ENCODE measurements at places on chromosomes 6 and 20.

GRCh38 chr6:24795106-24795505, 3.6 kb downstream of the ARMH2 start:
- DNase-seq, result no peak

DNA sequence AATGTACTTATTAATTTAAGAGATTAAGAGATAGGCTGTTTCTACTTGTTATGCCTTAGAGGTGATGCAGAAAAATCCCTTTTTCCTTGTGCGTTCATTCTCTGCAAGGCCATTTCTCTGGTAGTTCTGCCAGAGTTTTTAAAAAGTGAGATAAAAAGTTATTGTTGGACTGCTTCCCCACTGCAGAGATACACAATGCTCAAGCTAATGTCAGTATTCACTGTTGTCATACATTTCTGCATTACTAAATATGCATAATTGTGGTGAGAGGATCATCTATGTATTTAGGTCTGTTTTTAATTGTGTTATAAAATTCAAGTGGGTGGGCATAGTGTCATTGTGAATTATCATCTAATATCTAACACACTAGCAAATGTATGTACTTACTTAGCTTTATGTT, 600.4 kb downstream of the HTR1B start:
- no peak for DNase-seq

DNA sequence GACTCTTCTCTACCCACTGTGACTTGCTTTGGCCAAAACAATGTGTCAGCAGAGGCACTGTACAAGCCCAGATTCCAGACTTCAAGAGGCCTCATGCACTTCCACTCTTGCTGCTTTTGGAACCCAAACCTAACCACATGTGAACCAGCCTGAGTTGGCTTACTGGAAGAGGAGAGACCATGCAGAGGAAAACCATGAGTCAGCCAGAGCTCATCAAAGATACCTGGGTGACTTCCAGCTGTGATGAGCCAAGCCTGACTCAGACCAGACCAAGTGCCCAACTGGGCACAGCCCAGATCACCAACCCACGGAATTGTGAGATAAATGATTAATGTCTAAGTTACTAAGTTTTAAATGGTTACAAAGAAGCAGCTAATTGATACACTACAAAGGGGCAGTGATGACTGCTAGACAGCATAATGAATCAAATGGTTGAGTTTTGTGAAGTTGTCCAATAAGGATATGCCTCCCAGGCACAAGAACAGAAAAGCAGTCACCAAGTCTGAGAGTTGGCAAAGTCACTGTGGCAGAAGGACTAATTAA, 16.2 kb upstream of the BEND6 start:
- no peak for DNase-seq

DNA sequence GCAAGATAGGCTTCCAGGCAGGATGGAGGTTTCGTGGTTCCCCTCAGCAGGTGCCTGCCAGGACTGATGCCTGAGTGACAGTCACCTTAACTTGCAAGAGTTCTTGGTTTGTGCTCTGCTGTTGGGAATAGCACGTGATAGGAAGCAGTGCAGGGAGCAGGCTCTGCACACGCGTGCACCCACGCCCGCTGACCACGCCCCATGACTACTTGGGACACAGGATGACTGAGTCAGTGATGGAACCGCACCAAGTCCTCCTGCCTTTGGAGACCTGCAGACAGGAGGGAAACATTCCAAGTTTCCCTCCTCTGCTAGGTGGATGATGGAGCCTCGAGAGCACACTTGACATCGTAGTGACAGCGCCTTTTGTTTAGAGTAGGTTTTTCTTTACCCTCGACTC, 164.2 kb downstream of the DTNBP1 start:
- no peak for DNase-seq

- no peak for DNase-seq
These were observed 98.1 kb downstream of the FARS2 start for GRCh38 chr6:5359417-5359816.

GRCh38 chr6:39092124-39092523, 22.9 kb downstream of the SAYSD1 start:
- no peak for DNase-seq

GRCh38 chr6:52523378-52524142, 53.3 kb downstream of the TRAM2 start:
- no peak for DNase-seq

DNA sequence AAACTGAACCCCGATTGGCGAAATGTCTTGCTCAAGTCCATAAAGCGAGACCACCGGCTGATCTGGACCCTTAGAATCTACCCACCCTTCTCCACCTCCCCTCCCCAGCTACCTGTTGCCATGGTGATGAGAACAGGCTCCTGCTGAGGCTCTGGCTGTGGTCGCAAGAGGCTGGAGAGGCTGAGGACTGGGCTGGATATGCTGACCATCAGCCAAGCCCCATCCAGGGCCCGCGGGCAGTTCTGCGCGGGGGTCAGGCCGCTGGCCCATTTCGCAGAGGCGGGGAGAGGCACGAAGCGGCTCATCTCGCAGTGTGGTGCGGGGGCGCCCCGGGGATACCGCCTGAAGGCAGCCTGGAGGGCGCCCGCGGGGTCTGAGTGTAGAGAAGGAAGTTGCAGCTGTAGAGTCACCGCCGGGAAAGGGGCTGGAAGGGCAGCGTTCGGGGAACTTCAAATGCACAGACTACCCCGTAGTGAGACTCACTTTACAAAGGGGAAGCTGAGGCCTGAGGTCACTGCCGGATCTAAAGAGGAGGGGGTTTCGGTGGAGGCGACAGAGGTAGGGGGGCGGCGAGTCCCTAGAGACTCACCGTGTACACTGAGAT, 671 bp downstream of the TAPBP start:
- no peak for DNase-seq

- no peak for DNase-seq
These were observed 98.6 kb upstream of the SUPT3H start for GRCh38 chr6:45476341-45476740.

GRCh38 chr6:83152913-83153312, 40.2 kb downstream of the PGM3 start:
- no peak for DNase-seq

- DNase-seq, result no peak
These were observed 48.8 kb upstream of the ZNF217 start for GRCh38 chr20:53642196-53643030.

DNA sequence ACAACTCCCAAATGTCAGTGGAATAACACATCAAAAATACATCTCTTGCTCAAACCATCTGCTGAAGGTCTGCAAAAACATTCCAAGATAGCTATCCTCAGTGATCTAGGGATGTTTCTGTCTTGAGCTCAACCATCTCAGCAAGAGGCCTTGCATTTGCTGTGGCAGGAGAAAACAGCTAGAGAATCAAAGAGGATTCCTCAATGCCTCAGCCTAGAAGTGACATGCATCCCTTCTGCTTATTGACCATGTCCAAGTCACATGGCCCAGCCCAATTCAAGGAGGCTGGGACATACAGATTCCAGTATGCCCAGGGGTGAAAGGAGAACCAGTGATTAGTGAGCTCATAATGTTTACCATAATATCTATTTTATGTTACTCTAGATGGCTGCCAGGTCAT, 269.5 kb downstream of the PLCB1 start:
- no peak for DNase-seq

- no peak for DNase-seq
These were observed 37.5 kb upstream of the IER3 start for GRCh38 chr6:30781743-30782424.

- no peak for DNase-seq
These were observed 172.4 kb upstream of the SSTR4 start for GRCh38 chr20:22862671-22863230.

- DNase-seq, result no peak
These were observed 16.8 kb upstream of the PLCB4 start for GRCh38 chr20:9052136-9052535.

DNA sequence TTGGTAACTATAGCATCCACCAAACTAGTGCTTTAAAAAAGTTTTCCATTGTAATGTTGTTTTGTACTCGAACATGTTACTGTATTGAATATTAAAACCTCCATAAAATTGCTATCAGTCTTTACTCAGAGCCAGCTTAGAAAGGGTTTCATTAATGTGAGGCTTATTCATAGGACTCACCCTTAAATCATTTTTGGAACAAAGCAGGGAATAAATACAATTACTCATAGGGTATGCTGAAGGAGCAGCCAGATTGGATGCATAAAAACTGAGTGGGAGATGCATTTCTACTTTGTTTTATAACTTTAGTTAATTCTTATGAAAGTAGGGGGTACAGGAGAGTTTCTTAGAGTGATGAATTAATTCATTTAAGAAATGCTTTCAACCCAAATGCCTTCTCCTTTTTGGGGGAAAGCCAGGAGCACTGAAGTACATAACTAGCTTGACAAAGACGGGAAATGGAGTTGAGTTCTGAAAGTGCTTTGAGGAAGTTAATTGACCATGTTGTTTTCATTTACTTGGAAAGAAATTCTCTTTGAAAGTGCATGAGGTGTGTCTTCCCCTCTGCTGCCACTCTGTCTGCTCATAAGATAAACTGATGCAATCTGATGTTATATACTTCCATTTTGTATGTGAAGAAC, 90.3 kb downstream of the RNF144B start:
- DNase-seq, result no peak

DNA sequence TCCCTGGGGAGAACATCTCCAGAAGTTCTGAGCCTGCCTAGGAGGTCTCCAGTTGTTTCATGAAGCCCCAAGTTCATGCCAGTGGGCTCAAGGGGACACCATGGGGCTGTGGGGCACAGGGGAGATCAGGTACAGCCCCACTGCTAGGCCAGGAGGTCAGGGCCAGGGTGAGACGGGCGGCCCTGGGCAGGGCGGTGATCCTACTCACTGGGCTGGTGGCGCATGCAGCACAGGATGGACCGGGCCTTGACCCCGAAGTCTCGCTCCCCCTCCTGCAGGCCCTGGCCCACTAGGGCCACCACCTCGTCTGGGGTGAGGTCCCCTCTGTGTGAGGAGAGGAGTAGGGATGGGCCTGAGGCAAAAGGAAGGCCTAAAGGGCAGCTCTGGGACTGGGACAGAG, 26.1 kb downstream of the ADA start:
- no peak for DNase-seq

DNA sequence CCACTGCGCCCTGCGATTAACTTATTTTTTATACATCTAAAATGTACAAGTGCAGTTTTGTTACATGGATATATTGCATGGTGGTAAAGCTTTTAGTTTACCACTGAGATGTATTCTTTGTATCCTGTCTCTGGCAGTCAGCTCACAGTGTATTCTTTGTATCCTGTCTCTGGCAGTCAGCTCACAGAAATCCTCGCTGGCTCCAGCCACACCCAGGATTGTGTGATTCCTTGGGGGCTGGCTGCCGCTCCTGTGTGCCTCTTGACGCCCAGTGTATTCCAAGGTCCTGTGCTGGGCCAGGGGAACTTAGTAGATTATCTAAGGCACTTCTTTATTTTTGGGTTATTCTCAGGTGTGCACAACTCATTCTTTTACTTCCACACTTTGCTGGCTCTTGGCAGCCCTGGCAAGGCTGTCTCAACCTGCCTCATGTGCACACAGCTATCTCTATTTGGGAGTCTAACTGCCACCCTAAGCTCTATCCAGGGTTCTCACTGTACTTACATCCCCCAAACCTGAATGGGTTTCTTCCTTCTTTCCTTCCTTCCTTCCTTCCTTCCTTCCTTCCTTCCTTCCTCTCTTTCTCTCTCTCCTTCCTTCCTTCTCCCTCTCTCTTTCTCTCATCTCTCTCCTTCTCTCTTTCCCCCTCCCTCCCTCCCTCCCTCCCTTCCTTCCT, 12.4 kb upstream of the RNF24 start:
- DNase-seq, result no peak

DNA sequence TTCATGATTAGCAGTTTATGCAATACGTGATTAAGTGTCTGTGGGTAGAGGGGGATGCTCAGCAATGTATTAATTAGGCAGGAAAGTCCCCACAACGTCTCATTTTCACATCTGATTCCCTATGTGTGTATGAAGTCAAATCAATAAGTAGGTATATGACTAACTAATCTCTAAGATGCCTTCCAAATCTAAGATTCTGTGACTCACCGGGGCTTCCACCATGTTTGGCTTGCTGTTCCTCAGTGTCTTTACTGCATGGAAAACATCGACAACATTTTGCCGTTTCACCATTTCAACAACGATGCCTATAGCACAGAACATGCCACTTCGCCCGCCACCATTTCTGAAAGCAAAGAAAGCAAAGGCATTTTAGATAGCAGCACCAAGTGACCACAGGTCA, 72.0 kb upstream of the THEMIS start:
- no peak for DNase-seq

DNA sequence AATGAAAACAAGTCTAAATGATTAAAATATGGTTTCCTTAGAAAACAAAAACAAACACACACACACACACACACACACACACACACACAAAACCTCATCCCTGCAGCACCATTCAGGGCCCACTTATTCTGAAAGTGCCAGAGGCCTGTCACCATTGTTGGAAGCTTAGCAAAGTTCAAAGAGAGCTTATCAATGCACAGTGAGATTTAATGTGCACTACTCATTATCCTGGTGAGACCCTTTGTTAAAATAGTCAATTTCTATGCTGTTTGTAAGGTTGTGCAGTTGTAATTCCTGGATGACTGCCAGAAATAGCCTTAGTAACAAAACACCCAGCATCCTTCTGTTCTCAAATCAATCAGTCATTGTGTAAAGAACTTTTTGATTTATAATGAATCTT, 482.9 kb downstream of the GRIK2 start:
- no peak for DNase-seq

DNA sequence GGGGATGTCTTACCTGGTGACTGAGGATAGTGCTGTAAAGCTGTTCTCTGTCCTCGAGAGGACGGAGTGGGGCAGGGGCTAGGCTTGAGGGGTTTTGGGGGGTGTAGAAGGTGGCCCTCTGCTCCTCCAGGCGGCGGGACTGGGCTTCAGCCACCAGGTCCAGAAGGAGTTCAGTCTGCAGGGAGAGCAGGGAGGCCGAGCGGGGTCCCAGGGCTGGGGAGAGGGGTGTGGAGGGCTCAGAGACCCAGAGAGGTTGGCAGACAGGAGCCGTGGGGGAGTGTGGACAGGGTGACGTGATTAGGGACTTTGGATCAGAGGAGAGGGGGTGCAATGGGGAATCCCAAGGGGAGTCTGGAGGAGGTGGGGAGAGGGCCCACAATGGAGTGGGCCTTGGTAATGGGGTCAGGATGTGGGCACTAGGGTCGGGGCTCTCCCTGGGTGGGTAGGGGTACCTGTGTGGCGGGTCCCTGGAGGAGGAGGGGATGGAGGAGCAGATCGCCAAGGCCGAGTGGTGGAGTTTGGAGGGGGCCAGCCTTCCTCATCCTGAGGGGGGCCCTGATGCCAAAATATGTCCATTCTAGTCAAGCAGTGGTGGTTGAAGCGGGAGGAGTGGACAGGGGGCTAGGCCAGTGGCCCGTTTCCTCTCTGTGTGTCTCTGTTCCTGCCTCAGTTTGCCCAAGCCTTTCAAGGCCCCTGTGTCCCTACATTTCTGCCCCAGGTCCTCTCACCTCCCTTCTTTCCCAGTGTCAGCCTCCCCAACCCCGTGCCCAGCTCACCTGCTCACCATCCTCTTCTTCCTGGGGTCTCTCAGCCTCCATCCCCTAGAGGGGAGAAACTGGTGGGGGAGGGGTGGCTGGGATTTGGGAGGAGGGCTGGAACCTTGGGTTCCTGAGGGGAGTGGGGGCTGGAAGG, 491 bp downstream of the GPSM3 start:
- no peak for DNase-seq
